Occipital lobe (tissue), 3 donors: ENCODE measurements at places on chromosomes 3 and 15. TPM values are rescaled to one million over a fixed set of nuclear protein-coding genes. Genes with fewer than 3 reads are reported as not detected.

MME gene
- 7.2 TPM for total RNA-seq

SLC12A1 gene
- total RNA-seq: 0.16 TPM

HCLS1 gene
- total RNA-seq: 1.9 TPM

- DNase-seq: no peak
These were observed 212.7 kb upstream of the PPP2R3A start for GRCh38 chr3:135752851-135753250.

DNA sequence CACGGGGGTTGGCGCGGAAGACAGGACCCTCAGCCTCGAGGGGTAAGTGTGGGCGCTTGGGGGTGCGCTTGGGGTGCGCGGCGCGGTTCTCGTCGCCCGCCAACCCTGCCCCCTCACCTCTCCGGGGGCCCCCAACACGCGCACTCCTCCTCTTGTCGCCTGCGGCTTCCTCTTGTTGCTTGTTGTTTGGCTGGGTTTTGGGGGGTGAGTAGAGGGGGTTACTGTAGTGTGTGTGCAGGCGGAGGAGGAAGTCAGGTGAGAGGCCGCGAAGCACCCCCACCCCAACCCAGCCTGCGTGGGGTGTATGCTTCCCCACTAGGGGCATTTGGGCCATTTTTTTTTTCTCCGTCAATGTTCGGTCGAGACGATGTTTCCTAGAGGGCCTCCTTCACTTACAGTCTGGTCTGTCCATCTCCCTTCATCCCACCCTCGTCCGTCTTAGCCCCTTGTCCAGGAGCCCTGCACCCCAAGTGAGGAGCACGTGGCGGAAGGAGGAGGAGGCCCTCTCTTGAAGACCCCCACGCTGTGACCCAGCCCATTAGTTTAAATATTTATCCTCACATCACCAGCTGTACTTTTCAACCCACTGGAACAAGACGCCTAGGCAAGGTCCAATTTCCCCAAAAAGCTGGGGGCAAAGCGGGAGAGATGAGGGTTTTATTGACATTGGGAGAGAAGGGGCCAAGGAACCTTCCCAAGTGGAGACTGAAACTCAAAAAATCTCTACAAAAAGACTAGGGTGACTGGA is 20.4 kb upstream of the SATB1 start:
- DNase-seq: no peak

GRCh38 chr3:122940628-122941086 is 86.9 kb downstream of the SEMA5B start:
- DNase-seq: no peak

GRCh38 chr3:122563717-122564025 is 429 bp downstream of the PARP9 start:
- DNase-seq: no peak

DNA sequence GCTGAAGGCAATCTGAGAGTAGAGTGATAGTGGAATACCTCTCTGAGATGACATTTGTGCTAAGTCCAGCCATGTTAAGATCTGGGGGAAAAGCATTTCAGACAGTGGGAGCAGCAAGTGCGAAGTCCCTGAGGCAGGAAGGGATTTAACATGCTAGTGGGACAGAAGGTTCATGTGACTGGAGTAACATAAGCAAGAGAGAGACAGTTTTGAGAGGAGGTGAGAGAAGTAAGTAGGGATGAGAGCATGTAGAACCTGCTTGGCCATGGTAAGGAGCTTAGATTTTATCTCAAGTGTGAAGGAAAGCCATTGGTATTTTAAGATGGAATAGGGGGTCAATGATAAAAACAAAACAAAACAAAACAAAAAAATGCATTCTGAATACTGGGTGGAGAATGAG is 358.6 kb upstream of the KCNH8 start:
- DNase-seq: no peak

- DNase-seq: no peak
These were observed 116.6 kb upstream of the TLE3 start for GRCh38 chr15:70214276-70214675.

DNA sequence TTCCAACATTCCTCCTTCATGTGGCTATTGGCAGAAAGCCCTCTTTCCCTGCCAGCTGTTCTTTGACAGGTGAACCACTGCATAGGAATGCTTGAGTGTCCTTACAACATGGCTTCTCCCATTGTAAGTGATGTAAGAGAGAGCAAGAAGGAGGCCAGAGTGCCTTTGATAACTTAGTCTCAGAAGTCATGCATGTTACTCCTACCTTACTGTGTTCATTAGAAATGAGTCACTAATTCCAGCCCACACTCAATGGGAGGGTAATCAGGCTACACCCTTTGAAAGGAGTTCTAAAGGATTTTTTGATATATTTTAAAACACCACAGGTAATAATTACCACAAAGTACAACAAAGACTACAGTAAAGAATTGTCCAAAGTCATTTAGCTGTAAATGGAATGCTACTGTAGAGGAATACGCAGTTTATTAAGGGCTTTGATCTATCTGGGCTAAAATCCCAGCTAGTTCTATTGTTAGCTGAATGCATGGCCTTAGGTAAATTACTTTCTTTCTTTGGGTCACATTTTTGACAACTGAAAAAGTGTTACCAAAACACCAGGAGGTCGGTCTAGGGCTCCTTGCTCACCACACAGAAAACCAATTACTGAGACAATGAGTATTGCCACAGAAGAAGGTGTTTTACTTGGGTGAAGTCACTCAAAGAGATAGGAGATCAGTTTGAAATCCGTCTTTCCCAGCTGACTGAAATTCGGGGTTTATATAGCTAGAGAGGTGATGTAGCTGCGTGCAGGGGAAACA is 154.9 kb downstream of the GRM7 start:
- no peak for DNase-seq

GRCh38 chr3:42473083-42473932 is 29.1 kb upstream of the VIPR1 start:
- DNase-seq: no peak
